ENCODE measurements at places on chromosomes 2 and 18.

DNA sequence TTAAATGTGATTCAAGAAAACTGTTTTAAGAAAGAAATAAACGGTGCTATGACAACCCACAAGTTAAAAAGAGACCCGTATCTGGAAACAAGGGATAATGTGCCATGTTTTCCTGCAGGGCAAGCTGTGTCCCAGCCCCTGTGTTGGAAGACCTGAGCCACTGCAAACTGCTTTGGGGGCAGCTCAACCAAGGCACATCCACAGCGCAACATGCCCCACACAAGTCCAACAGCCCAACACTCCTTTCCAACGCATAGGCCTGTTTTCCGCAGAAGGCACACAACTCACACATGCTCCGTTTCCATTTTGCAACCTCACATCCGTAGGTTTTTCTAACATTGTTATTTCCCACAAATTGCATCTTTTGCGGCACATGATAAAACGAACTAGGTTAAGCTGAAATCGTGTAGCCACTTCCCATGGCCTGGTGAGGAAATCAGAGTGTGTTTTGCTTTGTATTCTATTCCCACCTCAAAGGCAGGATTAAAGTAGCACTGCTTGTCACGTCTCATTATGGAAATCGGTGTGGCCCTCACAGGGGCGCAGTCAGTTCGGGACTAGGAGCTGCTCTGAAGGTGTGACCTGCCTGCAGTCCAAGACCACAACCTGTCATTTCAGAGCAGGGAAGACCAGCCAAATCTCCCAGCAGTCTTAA lies 50.5 kb upstream of the ZNF516 start:
- DNase-seq, result no peak

DNA sequence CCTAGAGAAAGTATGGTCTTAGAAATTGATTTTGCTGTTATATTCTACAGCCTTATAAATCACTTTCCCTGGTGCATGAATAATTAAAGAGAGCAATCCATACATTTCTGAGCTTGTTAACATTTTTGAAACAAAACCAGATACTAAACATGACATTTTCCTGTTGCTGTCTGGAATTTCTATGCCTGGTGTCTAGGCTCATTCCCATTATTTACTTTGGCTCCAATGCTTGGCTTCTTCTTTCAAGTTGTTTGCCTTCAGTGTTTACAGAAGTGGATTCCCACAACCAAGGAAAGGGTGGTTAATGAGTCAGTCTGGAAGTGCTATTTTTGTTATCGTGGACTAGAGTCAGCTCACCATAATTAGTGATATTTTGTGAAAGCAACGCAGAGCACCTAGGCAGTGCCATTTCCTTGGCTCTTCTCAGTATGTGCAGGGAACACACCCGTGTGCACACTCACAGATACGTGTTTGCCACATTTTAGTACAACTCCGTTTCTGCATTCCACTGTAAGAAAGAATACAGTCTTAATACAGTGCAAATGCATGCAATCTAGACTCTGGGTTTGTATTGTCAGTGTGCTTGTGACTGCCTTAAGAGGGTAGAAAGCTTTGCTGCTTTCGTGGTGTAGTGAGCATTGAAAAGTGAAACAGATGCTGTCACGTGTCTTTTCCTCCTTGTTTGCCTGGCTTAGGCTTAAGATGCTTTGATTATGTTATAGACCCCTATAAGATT lies 185.0 kb upstream of the RASGRP3 start:
- DNase-seq, result no peak

- DNase-seq, result no peak
Measured at GRCh38 chr2:7013471-7014160, 96.4 kb downstream of the RNF144A start.

DNA sequence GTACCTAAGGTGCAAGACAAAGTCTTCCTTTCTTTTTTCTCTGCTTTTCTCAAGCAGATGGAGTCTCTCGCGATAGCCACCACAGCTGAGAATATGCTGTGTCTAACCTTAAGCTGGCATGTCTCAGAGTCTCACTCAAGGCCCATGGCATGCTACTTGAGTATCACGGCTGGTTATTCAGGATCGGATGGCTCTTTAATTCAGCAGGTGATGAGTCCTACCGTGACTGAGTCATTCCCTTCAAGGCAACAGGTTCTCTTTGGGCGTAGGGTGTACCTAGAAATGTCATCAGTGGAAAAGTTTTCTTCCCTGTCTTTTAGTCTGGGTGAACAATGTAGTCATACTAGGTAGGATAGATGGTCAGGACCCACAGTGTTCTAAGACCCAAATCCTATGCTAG lies 136.2 kb downstream of the DIS3L2 start:
- DNase-seq, result no peak

DNA sequence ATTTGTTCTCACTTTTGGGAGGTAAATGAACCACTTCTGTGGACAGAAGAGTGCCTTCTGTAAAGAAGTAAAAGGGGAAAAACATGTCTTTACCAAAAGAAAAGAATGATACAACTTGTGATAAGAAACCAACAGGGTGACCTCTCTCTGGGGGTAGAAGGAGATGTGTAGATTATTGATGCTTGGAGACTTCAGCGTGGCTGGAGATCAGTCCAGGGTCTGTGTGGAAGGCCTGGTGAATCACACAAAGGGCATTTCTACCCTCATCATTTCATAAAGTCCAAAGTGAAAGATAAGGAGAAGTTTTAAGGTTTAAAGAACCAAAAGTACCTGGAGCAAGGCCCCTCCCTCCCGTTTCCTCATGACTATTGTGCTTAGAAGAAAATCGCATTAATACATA lies 142.5 kb downstream of the NCK2 start:
- no peak for DNase-seq

DNA sequence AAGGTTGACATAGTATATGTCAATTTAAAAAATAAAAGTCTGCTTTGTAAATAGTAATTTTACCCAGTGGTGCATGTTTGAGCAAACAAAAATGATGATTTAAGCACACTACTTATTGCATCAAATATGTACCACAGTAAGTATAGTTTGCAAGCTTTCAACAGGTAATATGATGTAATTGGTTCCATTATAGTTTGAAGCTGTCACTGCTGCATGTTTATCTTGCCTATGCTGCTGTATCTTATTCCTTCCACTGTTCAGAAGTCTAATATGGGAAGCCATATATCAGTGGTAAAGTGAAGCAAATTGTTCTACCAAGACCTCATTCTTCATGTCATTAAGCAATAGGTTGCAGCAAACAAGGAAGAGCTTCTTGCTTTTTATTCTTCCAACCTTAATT lies 78.6 kb upstream of the CSRNP3 start:
- no peak for DNase-seq

DNA sequence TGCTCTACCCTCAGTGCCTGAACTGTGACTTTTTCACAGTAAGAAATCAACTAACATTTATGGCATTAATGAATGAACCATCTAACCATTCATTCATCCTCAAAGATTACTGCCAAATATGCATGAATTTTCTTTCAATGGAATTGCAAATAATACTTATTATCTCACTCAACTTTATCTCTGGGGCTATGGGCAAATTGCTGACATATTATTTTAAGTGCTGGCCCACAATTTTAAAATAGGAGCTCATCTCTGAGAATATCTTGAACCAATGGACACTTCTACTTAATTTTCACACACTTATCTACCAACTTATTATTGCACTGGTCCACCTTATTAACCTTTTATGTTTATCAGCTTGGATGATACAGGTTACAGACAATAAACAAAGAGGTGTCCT lies 182.8 kb downstream of the RBM43 start:
- no peak for DNase-seq

- DNase-seq, result no peak
Measured at GRCh38 chr2:127984551-127984950, 43.3 kb downstream of the SAP130 start.

GRCh38 chr2:100041946-100042345 lies 100.4 kb downstream of the AFF3 start:
- no peak for DNase-seq

GRCh38 chr2:147923846-147924245 lies 79.0 kb downstream of the ACVR2A start:
- DNase-seq, result no peak

GRCh38 chr18:63141778-63142176 lies 177.8 kb downstream of the BCL2 start:
- no peak for DNase-seq

DNA sequence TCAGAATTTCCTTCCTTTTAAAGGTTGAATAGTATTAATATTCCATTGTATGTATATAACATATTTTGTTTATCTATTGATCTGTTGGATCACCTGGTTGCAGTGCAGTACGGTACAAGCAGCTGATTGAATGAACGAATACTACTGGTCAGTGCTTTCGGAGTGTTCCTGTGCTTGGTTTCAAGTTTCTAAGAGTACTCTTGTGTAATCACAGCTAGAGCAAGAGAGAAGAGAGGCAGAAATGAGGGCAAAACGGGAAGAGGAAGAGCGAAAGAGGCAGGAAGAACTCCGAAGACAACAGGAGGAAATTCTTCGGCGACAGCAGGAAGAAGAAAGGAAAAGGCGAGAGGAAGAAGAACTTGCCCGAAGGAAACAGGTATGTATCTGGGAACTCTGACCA lies 40.3 kb upstream of the KCNJ13 start:
- DNase-seq, result no peak

- no peak for DNase-seq
Measured at GRCh38 chr2:150878356-150878755, 383.3 kb downstream of the RBM43 start.

All from activated CD4-positive, alpha-beta T cell treated with anti-CD3 and anti-CD28 coated beads, Interleukin-2, amount 50 U/mL, for 4 hours (primary cell).